ENCODE measurements at places on chromosomes 12 and 14.

- H3K36me3 ChIP-seq = no peaks in the 10 kb centered on the region
- no peak overlapping the region for H3K4me3 ChIP-seq
- no peaks in the 10 kb centered on the region for H3K4me1 ChIP-seq
- H3K27ac ChIP-seq = no peak overlapping the region
- H3K27me3 ChIP-seq = no peaks in the 10 kb centered on the region
These were observed 613.0 kb downstream of the RPS29 start for GRCh38 chr14:48973151-48973550.

- DNase-seq = peak; percentile 85
These were observed at the start of gene PTGR2 for GRCh38 chr14:73851567-73852382. TSS of gene PTGR2 (plus strand) at chr14:73851831. CDS start at chr14:73858863, 7,032 bp downstream.

DNA sequence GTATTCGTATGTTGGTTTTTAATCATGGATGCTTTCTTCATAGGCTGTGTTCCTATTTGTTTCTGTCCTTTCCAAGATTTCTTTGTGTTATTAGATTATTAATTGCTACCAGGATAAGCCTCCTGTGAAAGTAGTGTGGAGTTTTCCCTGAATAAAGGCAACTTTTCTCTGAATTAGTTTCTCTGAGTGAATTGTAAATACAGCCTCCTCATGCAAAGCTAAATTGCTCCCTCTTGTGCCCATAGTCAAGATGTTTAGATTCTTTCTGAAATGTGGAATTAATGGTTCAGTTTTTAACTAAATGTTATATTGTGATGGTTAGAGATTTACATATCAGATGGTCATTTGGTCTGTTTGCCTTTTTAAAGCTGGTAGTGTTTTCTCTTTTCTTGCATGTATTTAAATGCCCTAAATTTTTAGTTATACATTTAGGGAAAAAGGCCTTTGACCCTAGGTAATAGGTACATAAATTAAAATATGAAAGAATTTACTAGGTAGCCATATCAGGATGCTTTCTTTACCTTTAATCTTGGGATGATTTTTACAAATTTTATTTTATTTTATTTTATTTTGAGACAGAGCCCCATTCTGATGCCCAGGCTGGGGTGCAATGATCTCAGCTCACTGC lies 8.9 kb downstream of the APAF1 start:
- H3K27ac ChIP-seq = no peak overlapping the region
- H3K36me3 ChIP-seq = no peaks in the 10 kb centered on the region
- DNase-seq = no peak
- H3K4me3 ChIP-seq = no peak overlapping the region
- H3K27me3 ChIP-seq = no peaks in the 10 kb centered on the region

GRCh38 chr12:80617733-80618132 lies 89.7 kb upstream of the MYF6 start:
- no peak overlapping the region for H3K4me3 ChIP-seq
- H3K27ac ChIP-seq = no peak overlapping the region
- H3K27me3 ChIP-seq = no peaks in the 10 kb centered on the region

DNA sequence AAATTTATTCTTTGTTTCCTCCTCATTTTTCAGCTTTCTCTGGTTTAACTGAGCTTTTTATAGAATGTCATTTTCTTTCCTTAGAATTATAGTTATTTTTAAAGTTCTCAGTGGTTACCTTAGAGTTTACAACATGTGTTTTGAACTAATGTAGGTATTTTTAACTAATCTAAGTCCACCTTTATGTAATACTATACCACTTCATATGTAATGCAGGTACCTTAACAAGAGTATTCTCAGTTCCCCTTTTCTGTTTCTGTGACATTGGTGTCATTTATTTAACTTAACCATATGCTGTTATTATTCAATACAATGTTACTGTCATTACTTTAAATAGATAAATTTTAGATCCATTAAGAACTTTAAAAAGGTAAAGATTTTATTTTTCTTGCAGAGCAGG lies 30.3 kb upstream of the KCNC2 start:
- no peak overlapping the region for H3K4me3 ChIP-seq
- peaks cover 4% of the 10 kb centered on the region for H3K27me3 ChIP-seq
- no peak for DNase-seq
- H3K4me1 ChIP-seq = no peaks in the 10 kb centered on the region
- H3K36me3 ChIP-seq = peaks cover 9% of the 10 kb centered on the region
- H3K27ac ChIP-seq = no peak overlapping the region

GRCh38 chr12:131897276-131897675 lies 2.9 kb downstream of the ULK1 start:
- no peak for DNase-seq
- H3K27me3 ChIP-seq = no peaks in the 10 kb centered on the region
- no peaks in the 10 kb centered on the region for H3K36me3 ChIP-seq
- H3K4me3 ChIP-seq = peak overlapping the region; percentile 88
- peaks cover 36% of the 10 kb centered on the region for H3K4me1 ChIP-seq
- H3K27ac ChIP-seq = peak overlapping the region; percentile 40

DNA sequence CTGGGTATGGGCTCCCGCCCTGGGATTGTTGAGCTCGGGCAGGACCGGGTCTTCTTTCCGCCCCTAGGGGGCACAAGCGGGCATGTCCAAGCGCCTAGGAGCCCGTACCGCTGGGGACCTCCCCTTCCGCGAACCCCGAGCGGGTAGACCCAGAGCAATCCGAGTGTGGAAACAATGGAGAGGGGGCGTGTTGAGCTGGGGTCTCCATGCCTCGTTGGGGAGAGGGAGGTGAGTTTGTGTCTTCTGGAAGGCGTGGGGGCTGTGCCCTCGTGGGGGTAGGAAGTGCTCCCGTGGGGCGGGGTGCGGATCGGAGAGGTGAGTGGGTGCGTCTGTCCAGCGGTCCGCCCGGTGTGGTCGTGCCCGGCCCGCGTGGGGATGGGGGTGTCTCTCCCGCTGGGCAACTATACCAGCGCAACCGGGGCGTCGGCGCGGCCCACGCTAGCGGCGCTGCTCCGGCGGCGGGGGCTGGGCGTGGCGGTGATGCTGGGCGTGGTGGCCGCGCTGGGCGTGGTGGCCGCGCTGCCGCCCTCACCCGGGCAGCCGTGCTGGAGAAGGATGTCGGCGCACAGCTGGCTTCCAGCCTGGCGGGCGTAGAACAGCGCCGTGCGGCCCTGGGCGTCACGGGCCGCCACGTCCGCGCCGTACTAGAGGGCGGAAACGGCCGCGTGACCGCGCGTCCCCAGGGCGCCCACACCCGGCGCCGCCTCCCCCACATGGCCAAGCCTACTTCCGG lies 12.2 kb downstream of the AGAP2 start:
- H3K4me3 ChIP-seq = peak overlapping the region; percentile 48
- peaks cover 41% of the 10 kb centered on the region for H3K4me1 ChIP-seq
- no peaks in the 10 kb centered on the region for H3K27me3 ChIP-seq
- no peak overlapping the region for H3K27ac ChIP-seq

- no peaks in the 10 kb centered on the region for H3K36me3 ChIP-seq
- H3K27me3 ChIP-seq = no peaks in the 10 kb centered on the region
- H3K4me3 ChIP-seq = no peak overlapping the region
- H3K27ac ChIP-seq = no peak overlapping the region
These were observed 153.2 kb upstream of the BCL2L14 start for GRCh38 chr12:11917501-11917900.

GRCh38 chr12:103924761-103925641 lies 5.2 kb upstream of the HSP90B1 start:
- no peaks in the 10 kb centered on the region for H3K36me3 ChIP-seq
- H3K27ac ChIP-seq = no peak overlapping the region

- no peak overlapping the region for H3K4me3 ChIP-seq
- H3K4me1 ChIP-seq = no peaks in the 10 kb centered on the region
- H3K27me3 ChIP-seq = no peaks in the 10 kb centered on the region
- H3K36me3 ChIP-seq = no peaks in the 10 kb centered on the region
- no peak overlapping the region for H3K27ac ChIP-seq
- no peak for DNase-seq
These were observed 244.9 kb upstream of the LRIG3 start for GRCh38 chr12:59164991-59165718.

- peaks cover 4% of the 10 kb centered on the region for H3K27me3 ChIP-seq
- no peak for DNase-seq
- H3K27ac ChIP-seq = peak overlapping the region; percentile 62
- H3K4me1 ChIP-seq = peaks cover 31% of the 10 kb centered on the region
- peak overlapping the region; percentile 28 for H3K4me3 ChIP-seq
- H3K36me3 ChIP-seq = no peaks in the 10 kb centered on the region
These were observed 25.5 kb upstream of the DIO3 start for GRCh38 chr14:101535701-101536207.

GRCh38 chr12:6868211-6869048 lies 1.1 kb downstream of the TPI1 start:
- H3K27ac ChIP-seq = peak overlapping the region; percentile 94
- peaks cover 35% of the 10 kb centered on the region for H3K4me1 ChIP-seq
- no peaks in the 10 kb centered on the region for H3K36me3 ChIP-seq
- peak overlapping the region; percentile 87 for H3K4me3 ChIP-seq

DNA sequence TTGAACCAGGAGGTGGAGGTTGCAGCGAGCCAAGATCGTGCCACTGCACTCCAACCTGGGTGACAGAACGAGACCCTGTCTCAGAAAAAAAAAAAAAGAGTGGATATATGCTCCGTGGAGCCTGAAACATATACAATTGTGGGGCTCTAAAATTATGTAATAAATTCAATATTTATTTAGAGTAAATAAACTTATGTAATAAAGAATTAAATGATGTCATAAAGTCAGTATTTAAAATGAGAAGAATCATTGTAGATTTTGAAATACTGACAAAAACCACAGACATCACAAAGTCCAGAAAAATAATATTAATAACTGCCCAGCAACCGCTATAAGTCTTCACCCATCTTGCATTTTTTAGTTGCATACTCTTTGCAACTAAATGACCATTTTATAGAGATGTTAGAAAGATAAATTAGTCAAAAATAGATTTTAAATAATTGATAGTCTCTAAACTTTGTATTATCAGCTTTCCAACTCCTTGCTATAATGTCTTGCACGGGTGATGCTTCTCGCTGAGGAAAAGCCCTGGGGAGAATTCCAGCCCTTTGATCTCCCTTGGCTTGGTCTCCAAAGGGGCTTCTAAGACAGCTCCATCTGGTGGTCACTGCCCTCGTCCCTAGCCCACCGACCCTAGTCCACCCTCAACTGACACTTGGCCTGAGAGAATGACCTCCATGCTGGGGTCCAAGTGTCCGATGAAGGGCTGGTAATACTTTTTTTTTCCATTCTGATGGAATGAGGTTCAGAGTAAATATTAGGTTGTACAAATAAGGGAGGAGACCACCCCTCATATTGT lies 7.9 kb upstream of the TMBIM6 start:
- H3K36me3 ChIP-seq = peaks cover 3% of the 10 kb centered on the region
- DNase-seq = no peak
- H3K27me3 ChIP-seq = no peaks in the 10 kb centered on the region
- H3K4me3 ChIP-seq = no peak overlapping the region
- H3K4me1 ChIP-seq = no peaks in the 10 kb centered on the region
- H3K27ac ChIP-seq = no peak overlapping the region

- DNase-seq = no peak
- no peaks in the 10 kb centered on the region for H3K27me3 ChIP-seq
- H3K27ac ChIP-seq = no peak overlapping the region
- H3K4me3 ChIP-seq = no peak overlapping the region
- H3K4me1 ChIP-seq = peaks cover 12% of the 10 kb centered on the region
These were observed 15.4 kb upstream of the RNASE4 start for GRCh38 chr14:20668969-20669368.

DNA sequence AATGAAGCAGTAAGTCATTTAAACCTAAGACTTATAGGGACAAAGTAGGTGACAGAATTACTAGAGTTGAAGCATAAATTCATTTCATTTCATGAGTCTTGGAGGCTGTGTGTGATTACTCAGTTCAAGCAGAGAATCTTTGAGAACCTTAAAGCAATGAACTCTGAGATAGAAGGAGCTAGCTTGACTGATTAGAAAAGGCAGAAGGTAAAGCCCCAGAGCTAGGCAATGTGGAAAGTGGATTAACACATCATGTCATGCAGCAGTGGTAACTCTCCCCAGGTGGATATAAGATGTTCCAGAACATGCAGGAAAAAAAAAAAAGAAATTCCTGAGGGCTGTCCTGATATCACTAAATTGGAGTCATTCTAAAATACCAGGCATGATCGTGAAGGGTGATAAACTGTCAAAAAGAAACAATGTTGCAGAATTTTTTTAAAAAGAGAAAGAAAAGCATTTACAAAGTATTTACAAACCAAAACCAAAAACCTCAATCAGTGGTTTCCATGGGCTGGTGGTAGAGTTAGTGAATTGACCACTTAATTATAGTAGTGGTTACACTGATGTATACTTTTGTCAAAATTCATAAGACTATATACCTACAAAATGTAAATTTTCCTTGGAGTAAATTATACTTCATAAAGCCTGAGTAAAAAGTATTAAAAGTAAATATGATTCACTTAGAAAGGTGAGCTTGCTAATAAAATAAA lies 12.7 kb upstream of the SLC16A7 start:
- H3K36me3 ChIP-seq = no peaks in the 10 kb centered on the region

GRCh38 chr12:52992699-52993557 lies 13.3 kb upstream of the EIF4B start:
- peaks cover 2% of the 10 kb centered on the region for H3K27me3 ChIP-seq
- H3K4me3 ChIP-seq = no peak overlapping the region
- no peak for DNase-seq

- peak overlapping the region; percentile 82 for H3K4me3 ChIP-seq
- peaks cover 28% of the 10 kb centered on the region for H3K4me1 ChIP-seq
- H3K27ac ChIP-seq = no peak overlapping the region
- DNase-seq = peak; percentile 40
These were observed 69.3 kb upstream of the USP15 start for GRCh38 chr12:62190689-62191490.

DNA sequence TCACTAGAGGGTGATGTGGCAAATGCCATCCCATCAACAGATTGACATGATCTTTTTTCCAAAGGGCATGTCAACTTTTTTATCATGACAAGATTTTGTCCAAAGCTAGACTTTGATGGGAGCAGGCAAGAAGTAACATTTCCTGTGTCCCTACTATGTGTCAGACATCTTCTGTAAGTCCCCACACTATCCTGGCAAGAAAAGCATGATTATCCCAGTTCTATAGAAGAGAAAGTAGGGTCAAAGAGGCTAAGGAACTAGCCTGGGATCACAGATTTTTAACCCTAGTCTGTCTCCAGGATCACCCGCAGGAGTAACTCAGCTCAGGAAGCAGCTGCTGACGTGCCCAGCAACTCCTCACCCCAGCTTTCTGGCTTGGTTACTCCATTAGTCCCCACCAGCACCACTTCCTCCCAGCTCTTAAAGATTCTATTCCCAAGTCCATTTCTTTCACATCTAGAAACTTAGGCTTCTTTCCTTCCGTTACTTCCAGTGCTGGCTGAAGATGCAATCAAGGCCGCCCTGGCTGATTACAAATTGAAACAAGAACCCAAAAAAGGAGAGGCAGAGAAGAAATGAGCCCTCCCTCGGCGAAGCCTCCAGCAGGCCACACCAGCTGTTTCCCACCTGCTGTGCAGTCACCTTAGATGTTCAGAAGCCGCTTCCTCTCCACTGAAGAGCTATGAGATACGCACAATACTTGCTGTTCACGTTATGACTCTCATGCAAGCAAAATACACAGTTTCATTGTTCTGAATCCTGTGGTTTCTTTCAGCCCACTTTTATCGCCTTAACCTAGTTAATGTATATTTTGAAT lies 6.2 kb downstream of the ISCU start:
- H3K4me3 ChIP-seq = peak overlapping the region; percentile 92
- no peaks in the 10 kb centered on the region for H3K27me3 ChIP-seq
- peak; percentile 47 for DNase-seq
- peak overlapping the region; percentile 99 for H3K27ac ChIP-seq
- peaks cover 27% of the 10 kb centered on the region for H3K4me1 ChIP-seq

GRCh38 chr14:38866461-38866860 lies 236.6 kb downstream of the SEC23A start:
- no peak overlapping the region for H3K27ac ChIP-seq
- H3K36me3 ChIP-seq = no peaks in the 10 kb centered on the region
- H3K4me1 ChIP-seq = no peaks in the 10 kb centered on the region
- H3K27me3 ChIP-seq = peaks cover 16% of the 10 kb centered on the region
- H3K4me3 ChIP-seq = no peak overlapping the region

- no peak overlapping the region for H3K27ac ChIP-seq
- peak; percentile 53 for DNase-seq
- H3K4me3 ChIP-seq = no peak overlapping the region
- H3K27me3 ChIP-seq = no peaks in the 10 kb centered on the region
These were observed 22.3 kb upstream of the P2RX7 start for GRCh38 chr12:121110211-121110940.

Measured in naive thymus-derived CD8-positive, alpha-beta T cell (primary cell).